ENCODE measurements at places on chromosomes 2 and 18. TPM values are rescaled to one million over a fixed set of nuclear protein-coding genes. Genes with fewer than 3 reads are reported as not detected.

The LHCGR gene
- polyA plus RNA-seq, result 0.25 TPM

The CXCR1 gene
- polyA plus RNA-seq, result not detected

The STAT4 gene
- 1.5 TPM for polyA plus RNA-seq

The DSG3 gene
- 0.12 TPM for polyA plus RNA-seq

GRCh38 chr2:132442278-132442677 is 25.7 kb downstream of the GPR39 start:
- DNase-seq, result no peak

DNA sequence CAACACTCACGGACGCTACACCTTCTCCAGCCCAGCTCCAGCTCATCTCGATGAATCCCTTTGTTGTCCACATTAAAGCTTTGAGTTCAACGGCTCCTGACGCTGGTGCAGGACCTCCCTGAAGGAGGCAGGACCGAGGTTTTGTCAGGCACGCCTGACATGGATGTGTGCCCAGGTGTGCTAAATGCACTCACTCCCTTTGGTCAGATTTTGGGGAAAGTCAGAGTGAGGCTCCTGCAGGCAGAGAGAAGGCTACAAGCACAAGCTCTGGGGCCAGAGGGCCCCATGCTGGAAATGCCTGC is 78.6 kb downstream of the NDUFA10 start:
- DNase-seq, result no peak

DNA sequence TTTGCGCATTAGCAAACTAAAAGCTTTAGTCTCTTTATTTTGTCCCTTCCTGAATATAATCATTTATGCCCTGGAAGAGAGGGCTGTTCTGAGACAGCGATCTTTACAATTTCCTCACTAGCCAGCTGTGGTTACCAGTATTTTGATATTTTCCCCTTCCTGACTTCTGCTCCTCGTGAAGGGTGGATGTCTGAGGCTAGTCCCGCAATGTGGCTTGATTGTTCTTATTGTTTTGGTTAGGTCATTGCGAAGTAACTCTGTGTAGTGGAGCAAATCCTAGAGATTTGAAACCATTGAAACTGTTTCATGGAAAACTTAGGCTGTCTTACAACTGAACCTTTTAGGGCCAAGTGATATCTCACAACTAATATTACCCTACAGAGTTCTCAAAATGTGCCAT is 2.4 kb downstream of the MRPL33 start:
- DNase-seq, result no peak

- DNase-seq, result no peak
Observed at GRCh38 chr18:67513280-67513679, 3.2 kb downstream of the DSEL start.

DNA sequence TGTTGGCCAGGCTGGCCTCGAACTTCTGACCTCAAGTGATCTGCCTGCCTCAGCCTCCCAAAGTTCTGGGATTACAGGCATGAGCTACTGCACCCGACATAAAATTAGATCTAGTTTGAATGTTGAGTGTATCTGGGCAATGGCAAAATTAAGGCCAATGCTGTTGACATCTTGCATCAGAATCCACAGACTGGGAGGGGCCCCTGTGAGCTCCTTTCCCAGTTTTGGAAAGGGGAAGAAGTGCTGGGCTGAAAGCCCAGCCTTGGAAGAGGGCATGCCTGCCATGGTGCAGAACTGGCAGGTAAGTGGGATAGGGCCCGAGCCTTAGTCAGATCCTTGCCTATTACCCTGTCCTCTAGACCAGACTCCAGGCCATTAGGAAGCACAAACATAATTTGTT is 4.5 kb upstream of the MYOM1 start:
- DNase-seq, result no peak

DNA sequence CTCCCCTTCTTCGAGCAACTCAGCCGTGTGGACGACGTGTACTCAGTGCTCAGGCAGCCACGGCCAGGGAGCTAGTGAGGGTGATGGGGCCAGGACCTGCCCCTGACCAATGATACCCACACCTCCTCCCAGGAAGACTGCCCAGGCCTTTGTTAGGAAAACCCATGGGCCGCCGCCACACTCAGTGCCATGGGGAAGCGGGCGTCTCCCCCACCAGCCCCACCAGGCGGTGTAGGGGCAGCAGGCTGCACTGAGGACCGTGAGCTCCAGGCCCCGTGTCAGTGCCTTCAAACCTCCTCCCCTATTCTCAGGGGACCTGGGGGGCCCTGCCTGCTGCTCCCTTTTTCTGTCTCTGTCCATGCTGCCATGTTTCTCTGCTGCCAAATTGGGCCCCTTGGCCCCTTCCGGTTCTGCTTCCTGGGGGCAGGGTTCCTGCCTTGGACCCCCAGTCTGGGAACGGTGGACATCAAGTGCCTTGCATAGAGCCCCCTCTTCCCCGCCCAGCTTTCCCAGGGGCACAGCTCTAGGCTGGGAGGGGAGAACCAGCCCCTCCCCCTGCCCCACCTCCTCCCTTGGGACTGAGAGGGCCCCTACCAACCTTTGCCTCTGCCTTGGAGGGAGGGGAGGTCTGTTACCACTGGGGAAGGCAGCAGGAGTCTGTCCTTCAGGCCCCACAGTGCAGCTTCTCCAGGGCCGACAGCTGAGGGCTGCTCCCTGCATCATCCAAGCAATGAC is 4.8 kb downstream of the CTDSP1 start:
- no peak for DNase-seq

DNA sequence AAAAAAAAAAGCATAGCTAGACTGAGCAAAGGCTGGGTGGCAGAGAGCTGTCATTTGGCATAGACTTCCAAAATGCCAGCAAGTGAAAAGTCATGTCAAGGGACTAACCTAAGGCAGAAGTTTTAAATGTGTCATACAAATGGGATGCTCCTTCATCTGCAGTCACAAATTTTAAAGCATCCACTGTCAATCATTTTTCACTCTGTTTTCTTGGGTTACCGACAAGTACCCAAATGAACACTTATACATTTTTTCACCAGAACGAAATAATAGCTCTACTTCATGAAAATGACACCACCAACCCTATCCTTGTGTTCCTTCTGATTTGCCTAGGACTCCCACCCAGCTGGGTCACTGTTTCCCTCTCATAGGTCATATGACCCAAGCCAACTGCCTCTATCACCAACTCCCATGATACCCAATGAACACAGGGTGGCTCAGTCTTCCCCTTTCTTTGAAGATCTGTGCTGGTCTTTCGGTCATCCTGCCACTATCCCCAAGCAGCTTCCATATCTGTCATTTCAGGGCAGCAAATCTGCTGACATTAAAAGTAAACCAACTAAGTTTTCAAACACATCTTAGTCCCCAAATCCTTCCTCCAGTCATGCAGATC is 21.5 kb downstream of the KLF7 start:
- no peak for DNase-seq

DNA sequence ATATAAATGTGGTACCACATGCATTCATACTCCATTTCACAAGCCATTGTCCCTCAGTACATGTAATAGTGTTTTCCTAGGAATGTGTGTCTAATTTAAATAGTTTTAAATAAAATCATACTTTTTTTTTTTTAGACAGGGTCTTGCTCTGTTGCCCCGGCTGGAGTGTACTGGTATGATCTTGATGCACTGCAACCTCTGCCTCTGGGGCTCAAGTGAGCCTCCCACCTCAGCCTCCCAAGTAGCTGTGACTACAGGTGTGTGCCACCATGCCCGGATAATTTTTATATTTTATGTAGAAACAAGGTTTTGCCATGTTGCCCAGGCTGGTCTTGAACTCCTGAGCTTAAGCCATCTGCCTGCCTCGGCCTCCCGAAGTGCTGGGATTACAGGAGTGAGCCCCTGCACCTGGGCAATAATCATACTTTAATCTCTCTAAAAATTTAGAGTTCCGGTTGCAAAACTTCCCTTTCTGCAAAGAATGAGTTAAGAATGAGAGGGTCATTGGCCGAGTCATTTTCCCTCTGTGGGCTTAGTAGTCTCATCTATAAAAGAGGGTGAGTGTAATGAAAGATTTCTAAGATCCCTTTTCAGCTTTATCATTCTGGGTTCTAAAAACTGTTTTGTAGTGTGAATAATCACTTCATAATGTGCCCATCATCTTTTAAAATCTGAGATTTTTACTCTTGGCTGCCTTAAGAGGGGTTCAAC is 116.0 kb upstream of the PELI1 start:
- no peak for DNase-seq

GRCh38 chr2:43429369-43429768 is 166.5 kb downstream of the THADA start:
- DNase-seq, result no peak

GRCh38 chr2:151661625-151662024 is 72.7 kb downstream of the NEB start:
- DNase-seq, result no peak

GRCh38 chr2:171181064-171182049 is 20.7 kb upstream of the TLK1 start:
- no peak for DNase-seq

Data from hindlimb muscle (tissue), 1 donor.